ENCODE measurements at places on chromosomes 3 and 15.

DNA sequence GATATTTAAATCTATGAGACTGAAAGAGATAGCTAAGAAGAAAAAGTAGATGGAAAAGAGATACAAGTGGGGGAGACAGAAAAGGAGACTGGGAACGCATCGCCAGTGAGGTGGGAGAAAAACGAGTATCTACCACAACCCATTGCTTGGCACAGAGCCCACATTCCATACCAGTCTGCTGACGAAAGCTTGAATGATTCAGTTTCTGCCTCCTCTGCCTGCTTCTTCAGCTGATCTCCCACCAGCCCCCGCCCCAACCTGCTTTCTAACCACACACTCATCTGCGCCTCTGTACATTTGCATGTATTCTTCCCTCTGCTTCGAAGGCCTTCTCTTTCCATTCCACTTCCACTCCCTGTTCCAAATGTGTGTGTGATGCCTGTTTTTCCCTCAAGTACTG, 188.1 kb downstream of the USP13 start:
- no peak for DNase-seq

- DNase-seq = no peak
These were observed 123.9 kb downstream of the MAGI1 start for GRCh38 chr3:65914740-65915367.

- no peak for DNase-seq
These were observed 23.6 kb downstream of the RHCG start for GRCh38 chr15:89472785-89473256.

- DNase-seq = no peak
These were observed 41.7 kb downstream of the KIF15 start for GRCh38 chr3:44803298-44803697.

GRCh38 chr15:57862761-57863160, 156.2 kb downstream of the POLR2M start:
- DNase-seq = no peak

- DNase-seq = no peak
These were observed 5.3 kb downstream of the INAFM2 start for GRCh38 chr15:40328751-40329150.

DNA sequence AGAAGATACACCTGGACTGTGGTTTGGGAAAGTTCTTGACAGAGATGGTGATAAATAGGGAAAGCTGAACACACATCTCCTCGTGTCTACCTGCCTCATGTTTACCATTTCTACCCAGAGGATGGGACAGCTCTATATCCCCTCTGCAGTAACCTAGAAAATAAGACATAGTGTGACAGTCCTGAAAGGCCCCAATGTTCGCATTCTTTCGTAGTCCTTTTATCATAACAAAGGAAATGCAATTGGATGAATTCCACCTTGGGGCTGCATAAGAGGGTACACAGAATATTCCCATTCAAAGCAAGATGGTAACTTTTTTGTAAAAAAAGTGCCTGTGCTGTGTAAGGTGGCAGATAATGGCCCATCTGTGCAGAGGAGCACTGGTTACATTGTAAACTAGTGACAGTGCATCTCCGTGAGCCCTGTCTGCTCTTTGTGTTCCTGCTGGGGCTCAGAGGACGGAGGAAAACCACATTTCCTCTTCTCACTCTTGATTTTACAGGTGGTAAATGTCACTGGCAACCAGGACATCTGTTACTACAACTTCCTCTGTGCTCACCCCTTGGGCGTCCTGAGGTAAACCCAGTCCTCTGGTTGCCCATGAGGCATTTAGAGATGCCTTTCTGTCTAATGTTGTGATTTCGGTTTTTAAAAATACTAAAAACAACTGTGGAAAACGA, 74.3 kb downstream of the SIDT1 start:
- DNase-seq = peak; percentile 0

GRCh38 chr3:79250746-79251145, 517.1 kb downstream of the ROBO1 start:
- no peak for DNase-seq

DNA sequence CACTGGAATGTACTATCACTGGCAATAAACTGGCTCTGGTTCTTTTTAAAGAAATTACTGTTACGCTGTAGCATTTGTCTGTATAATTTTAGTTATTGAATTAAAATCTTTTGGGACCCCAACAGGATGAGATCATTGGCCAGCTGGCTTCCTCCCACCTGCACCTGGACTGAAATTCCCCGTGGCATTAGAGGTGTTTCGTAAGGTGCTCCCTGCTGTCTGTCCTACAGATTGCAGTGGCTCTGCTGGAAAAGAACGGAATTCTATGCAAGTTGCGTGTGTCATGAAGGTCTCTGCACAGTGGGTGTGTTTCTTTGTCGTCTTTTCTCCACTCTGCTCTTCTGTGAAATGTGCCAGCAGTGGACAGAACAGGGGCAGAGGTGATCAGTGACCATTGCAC, 383.4 kb downstream of the PTPRG start:
- DNase-seq = no peak

DNA sequence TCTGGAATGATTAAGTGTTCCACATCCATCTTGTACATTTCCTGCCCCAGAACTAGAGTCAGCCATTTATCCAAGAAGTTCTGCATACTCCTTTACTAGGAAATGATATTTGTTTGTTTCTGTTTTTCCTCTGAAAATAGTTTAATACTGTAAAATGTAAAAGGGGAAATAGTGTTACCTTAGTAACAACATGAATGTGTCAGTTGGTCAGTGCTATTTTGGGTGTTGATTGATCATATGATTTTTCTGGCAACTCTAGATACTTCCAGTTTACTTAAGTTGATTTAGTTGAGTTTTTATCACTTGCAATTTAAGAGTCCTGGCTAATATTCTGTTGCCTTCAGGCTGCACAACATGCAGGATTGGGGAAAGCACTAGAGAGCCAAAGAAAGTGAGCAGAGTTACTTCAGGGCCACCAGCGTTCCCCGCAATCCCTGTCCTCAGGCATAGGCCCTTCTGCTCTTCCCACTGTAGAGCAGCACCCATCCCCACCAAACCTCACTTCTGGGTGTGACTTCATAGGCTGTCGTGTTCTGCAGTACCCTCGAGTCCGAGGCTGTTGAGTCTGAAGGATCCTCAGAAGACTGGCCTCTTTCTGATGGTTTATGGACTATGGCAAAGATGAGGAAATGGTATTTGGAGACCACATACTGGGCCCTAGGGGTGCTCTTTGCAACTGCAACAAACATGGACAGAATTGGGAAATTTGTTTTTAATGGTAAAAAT, 69.0 kb downstream of the CHD2 start:
- no peak for DNase-seq

GRCh38 chr15:101504866-101505609, 15.5 kb upstream of the PCSK6 start:
- no peak for DNase-seq

DNA sequence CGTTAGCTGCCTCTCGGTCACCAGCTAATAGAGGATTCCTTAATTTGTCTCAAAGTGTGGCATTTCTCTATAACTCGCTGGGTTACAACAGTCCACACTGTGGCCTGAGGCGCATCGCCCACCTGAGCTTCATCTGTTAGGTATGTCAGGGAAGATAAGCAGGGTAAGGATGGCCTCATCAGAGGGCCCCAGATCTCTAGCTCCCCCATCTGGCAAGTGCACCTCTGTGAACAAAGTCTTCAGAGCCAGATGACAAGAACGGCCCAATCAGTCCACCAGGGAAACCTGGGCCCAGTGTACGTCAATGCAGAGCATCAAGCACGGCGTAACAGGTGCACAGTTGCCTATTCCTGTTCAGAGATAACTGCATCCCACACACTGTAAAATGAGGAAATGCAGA, 23.2 kb downstream of the FRG2C start:
- DNase-seq = no peak

GRCh38 chr3:126679318-126679751, 24.4 kb upstream of the TXNRD3 start:
- peak; percentile 66 for DNase-seq

GRCh38 chr3:113254171-113254947, 43.0 kb downstream of the BOC start:
- no peak for DNase-seq

- DNase-seq = peak; percentile 65
These were observed 131.2 kb downstream of the IGF1R start for GRCh38 chr15:98779463-98780071.

GRCh38 chr3:105614288-105615030, 247.8 kb downstream of the ALCAM start:
- DNase-seq = no peak

DNA sequence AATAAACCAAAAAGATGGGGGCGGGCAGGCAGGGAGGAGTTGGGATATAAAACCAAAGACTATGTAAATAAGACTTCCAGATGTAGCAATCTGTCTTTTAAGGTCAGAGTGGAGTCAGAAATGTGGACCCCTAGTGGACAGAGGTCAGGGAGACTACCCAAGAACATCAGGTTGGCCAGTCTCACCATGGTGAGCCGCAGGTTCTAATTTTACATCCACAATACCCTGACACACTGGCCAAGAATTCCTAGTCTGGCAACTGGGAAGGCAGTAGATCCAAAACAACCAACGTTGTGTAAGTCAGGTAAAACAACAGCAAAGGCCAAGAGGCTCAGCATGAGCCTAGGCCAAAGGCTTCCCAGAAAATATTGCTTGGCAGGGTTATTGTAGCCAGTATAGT, 203.4 kb downstream of the FOXP1 start:
- no peak for DNase-seq

- DNase-seq = no peak
These were observed 104.0 kb downstream of the VGLL4 start for GRCh38 chr3:11539677-11540076.

DNA sequence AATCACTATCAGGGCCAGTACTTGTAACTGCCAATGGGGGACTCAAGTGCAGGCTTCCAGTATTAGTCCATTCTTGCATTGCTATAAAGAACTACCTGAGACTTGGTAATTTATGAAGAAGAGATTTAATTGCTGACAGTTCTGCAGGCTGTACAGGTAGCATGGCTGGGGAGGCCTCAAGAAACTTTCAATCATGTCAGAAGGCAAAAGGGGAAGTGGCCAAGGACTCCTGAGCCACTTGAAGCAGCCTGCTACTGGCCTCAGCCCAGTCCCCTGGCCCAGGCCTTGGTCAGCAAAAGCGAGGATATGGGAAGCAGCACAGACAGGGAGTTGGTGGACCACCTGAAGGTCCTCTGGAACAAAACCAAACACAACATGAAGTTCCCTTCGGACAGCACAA, 29.2 kb upstream of the OR5K1 start:
- no peak for DNase-seq

GRCh38 chr3:20069178-20069532, 28.9 kb downstream of the KAT2B start:
- DNase-seq = no peak

DNA sequence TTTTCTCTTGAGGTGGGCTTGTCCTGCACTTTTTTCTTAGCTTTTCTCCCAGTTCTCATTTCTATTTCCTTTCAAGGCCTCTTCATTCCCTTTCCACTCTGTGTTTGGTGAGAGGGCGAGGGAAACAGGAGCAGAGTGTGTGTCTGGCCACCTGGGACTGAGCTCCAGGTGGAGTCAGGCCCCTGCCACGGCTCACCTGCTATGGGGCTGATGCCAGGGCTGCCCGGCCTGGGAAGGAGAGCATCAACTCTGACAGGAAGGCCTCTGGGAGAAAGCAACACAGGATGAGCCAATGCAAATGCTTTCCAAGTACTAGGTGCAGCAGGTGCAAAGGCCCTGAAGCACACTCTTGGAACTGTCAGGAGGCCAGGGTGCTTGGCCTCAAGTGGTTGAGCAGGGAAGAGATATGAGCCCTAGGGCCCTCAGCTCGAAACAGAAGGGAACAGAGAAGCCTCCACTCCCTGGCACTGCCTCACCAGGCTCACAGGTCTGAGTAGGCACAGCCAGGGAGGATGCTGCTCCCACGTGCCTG, 27.3 kb upstream of the DUSP7 start:
- no peak for DNase-seq

DNA sequence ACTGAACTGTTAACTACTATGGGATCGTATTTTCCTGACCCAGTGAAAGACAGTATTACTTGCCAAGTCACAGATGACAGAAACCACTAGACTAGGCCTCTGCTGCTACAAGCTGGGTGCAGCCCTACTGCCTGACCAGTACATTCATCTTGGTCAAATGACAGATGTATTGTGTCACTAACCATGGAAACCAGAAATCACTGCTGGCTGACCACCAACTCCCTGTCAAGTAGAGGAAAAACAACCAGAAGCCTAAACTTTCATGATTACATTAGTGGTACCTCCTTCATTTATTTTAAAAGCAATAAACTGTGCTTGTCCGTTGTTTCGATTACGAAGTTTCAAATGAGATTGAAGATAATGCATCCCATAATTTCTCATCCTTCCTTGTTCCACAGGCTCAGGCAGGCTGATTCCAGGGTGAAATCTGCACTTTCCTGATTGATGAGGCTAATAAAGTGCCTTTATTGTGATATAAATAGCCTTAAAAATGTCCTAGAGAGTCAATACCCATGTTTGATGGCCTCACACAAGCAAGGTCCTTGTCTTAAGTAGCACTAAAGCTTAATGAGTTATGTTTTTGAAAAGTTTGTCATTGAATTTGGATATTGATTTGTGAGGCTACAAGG, 309.7 kb downstream of the LSAMP start:
- no peak for DNase-seq

All from activated CD4-positive, alpha-beta T cell treated with anti-CD3 and anti-CD28 coated beads, Interleukin-2, amount 50 U/mL, for 4 hours (primary cell).